ENCODE measurements at places on chromosomes 5 and 9. TPM values are rescaled to one million over a fixed set of nuclear protein-coding genes. Genes with fewer than 3 reads are reported as not detected.

C5orf52 gene
- not detected for total RNA-seq

WDR38 gene
- not detected for total RNA-seq

TRIM14 gene
- total RNA-seq = 52.7 TPM

MEGF10 gene
- total RNA-seq = not detected

DIRAS2 gene
- not detected for total RNA-seq

SCGB3A2 gene
- not detected for total RNA-seq

SLC46A2 gene
- not detected for total RNA-seq

PMPCA gene
- total RNA-seq = 108 TPM
